ENCODE measurements at places on chromosomes 1 and 21.
A peak's percentile ranks its signal among the peaks of the same experiment; 100 is the strongest.

DNA sequence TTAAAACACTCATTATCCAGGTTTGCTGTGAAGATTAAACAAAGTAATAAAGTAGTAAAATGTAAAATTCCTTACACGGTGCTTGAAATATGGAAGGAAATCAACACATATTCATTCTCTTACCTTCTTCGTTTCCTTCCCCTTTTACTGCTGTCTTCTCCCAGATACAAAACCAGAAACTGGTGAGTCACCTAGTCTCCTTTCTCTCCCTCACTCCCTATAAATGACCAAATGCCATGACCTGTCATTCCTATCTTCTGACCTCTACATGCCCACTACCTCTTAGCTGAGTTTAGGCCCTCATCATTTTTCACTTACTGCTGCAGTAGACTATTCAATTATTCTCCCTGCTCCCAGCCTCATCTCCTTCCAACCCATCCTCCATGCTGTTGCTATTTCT lies 4.3 kb upstream of the NR1I3 start:
- no peak for DNase-seq

GRCh38 chr1:112267929-112268328 lies 128.1 kb upstream of the CTTNBP2NL start:
- DNase-seq, result no peak

GRCh38 chr1:233730809-233731208 lies 116.9 kb downstream of the KCNK1 start:
- no peak for DNase-seq

GRCh38 chr1:172545396-172546004 lies 12.6 kb downstream of the SUCO start:
- no peak for DNase-seq

DNA sequence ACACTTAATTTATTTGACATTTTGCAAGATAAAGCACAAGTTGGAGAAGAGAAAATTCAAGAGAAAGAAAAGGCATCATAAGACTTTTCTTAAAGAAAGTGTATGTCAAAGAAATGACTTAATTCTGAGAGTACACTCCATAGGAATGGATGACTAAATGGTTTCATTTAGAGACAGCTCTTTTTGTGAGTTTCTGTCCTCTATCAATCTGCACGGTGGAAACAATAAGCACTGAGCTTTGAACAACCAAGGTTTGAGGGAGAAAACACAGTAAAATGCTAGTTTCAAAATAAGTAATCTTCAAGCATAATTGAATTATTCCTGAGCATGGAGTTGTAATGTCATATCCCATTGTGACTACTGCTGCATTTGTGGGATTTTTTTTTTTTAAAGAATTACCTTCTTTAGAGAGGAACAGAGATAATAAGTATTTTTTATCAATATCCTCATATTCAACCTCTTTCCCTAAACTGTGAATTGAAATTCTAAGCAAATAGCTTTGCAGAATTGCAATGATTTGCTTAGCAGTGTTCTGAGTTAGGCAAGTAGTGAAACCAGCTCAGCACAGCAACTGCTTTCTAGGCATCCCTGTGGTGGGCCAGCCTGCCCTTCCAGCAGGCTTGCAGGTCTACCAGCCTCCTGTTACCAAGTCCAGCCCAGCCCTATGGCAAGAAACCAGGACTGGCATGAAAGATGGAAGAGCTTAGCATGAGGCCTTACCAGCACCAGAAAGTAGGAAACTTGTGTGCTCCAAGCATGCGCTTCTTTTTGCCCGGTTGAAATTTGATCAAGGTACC lies 38.2 kb downstream of the KCNJ6 start:
- DNase-seq, result no peak

DNA sequence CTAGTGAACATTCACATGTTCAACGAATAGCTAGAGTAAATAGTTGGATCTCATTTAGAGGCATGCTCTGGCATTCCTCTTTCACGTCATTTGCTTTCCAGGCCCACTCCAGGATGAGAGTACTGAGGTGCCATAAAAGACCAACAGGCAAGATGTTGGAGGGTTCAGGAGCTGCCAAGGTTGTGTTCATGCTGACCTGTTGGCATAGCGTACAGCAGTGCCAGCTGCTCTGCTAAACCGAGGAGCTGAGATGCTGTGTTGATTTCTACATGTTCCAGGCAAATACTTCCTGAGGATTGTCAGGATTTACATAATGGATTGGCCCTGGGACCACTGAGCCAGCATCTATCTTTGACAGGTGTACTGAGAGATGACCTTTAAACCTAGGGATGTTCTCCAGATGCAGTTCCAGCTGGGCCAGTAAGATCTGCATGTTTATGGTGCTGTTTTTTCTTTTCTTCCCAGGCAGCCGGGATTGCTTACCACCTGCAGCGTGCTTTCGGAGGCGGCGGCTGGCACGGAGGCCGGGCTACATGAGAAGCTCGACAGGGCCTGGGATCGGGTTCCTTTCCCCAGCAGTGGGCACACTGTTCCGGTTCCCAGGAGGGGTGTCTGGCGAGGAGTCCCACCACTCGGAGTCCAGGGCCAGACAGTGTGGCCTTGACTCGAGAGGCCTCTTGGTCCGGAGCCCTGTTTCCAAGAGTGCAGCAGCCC lies 66.9 kb downstream of the DISC1 start:
- no peak for DNase-seq

DNA sequence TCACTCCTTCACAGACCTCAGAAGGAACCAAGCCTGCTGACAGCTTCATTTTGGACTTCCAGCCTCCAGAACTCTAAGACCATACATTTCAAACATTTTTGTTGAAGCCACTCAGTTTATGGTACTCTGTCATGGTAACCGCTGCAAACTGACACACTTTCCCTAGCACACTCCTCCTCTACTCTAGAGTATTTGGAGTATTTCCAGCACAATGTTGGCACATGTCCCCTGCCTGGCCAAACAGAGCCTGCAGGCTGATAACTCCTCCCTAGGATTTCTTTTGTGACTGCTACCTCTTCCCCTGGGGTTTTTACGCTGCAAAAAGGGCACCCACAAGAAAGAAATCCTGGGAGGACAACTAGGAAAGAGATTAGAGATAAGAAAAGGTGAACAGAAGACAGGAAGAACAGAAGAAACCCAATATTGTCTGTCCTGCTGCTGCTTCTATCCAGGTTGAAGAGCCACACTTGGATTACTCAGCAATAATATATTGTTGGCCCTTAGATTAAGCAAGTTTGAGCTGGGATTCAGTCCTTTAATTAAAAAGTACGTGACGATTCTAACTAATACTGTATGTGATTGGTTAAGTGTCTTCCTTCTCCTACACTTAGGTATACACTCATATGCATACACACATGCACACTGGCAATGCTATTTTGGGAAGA lies 844.1 kb downstream of the LTN1 start:
- no peak for DNase-seq

- no peak for DNase-seq
Measured at GRCh38 chr1:67440339-67440738, 10.1 kb upstream of the SERBP1 start.

DNA sequence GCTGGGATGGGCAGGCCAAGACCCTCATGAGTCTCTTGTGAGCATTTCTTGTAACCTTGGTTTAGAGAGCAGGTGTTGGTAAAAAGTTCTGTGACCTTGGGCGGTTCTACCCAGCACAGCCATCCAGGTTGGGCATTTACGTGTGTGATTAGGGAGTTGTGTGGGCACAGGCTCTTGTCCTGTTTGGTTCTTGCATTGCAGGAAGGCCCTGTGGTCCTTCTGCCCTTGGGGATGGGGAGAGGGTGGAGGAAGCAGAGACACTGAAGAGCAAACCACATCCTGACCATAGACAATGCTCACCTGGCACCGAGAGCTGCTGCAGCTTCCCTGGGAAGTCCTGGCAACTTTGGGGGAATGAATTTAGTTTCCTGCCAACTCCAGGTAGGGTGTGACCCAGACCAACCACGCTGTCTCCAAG lies 25.6 kb downstream of the RNF187 start:
- no peak for DNase-seq

DNA sequence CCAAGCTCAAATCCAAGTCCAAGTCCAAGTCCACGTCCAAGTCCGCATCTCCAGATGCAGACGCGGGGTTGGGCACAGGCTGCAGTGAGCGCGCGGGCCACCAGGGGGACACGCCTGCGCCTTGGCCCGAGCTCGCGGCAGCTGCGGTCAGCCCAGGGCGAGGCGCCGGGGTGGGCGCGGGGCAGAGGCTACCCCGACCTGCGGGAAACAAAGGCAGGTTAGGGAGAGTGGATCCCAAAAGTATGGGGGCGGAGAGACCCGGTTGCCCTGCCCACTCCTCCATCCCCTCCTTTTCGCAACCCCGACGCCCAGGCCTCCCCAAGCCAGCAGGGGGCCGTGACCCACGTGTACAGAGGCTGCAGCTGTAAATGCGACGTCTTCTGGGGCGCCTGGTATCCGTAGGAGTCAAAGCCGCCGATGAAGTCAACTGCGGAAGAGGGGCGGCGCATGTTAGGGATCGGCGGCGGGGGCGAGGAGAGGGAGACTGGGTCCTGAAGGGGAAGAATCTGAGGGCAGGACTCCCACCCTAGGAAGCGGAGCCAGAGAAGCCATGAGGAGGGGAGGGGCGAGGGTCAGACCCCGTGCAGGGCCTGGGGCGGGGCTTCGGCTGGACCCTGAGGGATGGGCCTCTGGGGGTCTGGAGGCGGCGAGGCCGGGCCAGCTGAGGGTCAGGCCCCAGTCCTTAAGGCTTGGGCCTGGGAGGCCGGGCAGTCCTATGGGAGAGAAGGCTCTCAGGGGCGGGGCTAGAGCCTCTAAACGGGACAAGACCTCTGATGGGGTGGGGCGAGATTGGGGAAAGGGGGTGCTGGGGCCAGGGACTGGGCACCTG lies 58.0 kb downstream of the NKAIN1 start:
- DNase-seq, result peak; percentile 77

DNA sequence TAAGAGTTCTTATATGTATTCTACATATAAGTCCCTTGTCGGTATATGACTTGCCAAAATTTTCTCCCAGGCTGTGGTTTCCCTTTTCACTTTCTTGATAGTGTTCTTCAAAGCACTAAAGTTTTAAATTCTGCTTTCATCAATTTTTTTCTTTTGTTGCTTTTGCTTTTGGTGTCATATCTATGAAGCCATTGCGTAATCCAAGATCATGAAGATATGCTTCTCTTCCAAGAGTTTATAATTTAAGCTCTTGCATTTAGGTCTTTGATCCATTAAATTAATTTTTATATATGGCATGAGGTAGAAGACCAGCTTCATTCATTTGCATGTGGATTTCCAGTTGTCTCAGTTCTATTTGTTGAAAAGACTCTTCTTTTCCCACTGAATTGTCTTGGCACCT lies 22.2 kb downstream of the DESI2 start:
- no peak for DNase-seq

DNA sequence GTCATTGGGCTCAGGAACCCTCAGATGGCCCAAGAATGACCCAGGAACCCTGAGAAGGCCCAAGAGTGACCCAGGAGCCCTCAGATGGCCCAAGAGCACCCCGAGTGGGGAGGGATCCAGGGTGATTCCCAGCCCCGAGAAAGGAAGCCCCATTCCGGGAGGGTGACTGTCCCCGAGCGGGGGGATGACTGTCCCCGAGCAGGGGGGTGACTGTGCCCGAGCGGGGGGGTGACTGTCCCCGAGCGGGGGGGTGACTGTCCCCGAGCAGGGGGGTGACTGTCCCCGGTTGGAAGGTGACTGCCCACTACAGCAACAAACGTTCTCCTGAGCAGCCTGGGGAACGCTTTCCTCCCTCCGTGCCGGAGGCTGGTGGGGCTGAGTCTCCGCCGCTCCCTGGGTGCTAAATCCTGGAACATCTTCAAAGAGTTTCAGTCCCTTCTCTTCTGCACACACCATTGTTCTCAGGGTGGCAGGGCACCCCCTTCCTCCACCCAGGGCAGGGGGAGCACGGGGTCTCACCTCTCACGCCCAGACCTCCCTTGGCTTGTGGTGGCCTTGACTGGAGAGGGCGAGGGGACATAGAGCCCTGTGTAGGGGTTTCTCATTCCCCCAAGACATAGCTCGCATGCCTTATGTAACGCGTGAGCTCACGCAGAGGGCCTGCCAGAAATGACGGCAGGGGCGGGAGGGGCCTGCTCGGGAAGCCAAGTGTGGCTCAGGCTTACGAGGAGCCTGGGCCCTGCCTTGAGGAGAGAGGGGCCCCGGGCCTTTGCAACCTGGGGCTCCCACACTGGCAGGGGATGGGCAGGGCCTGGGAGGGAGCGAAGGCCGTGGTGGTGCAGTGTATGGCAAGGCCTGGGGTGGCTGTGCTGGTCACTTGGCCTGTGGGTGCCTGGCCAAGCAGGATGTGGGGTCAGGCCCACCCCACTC lies 14.3 kb upstream of the SKI start:
- no peak for DNase-seq

DNA sequence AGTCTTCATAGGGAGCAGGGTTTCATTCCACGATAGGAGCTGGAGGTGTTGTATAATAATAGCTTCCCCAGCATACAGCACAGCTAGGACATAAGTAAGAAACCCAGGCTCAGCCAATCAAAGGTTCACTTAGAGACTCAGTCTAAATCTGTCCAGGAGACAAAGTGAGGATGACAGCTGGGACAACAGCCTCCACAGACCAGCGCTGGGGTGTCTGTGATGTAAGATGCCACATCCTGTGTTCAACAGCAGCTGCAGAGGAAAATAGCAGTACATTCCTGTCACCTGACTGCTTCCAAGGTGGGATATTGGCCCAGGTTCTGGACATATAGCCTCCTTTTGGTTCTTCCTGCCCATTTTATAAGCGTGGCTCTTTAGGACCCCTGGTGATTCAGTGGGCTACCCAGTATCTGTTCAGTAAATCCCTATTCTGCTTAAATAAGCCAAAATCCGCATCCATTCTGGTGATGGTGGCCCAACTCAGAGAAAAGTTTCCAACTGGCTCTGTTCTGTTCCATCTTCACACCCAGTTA lies 176.8 kb upstream of the SYT6 start:
- no peak for DNase-seq

DNA sequence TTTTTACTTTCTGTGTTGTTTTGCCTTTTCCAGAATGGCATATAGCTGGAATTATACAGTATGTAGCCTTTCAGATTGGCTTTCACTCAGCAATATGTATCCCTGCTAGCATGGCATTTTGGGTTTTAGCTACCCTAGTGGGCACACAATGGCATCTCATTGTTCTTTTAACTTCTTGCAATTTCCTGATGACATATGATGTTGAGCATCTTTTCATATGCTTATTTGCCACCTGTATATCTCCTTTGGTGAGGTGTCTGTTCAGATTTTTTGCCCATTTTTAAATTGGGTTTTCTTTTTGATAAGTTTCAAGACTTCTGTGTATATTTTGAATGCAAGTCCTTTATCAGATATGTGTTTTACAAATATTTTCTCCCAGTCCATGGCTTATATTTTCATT lies 14.0 kb downstream of the TSEN15 start:
- no peak for DNase-seq

GRCh38 chr1:119373465-119373864 lies 4.9 kb downstream of the HAO2 start:
- no peak for DNase-seq

- DNase-seq, result peak; percentile 63
Measured at GRCh38 chr1:240000634-240001033, 91.0 kb upstream of the FMN2 start.

All from inflammatory macrophage treated with lipopolysaccharide for 1 hour (primary cell).